Metanephros (tissue), 2 donors: ENCODE measurements at places on chromosomes 7 and 10. TPM values are rescaled to one million over a fixed set of nuclear protein-coding genes. Genes with fewer than 3 reads are reported as not detected.

SFMBT2 gene
- total RNA-seq, result 10.4 TPM

DEPP1 gene
- total RNA-seq, result 40.5 TPM

SAMD9 gene
- 7.4 TPM for total RNA-seq

RNF133 gene
- total RNA-seq, result 2.6 TPM

UPK3BL2 gene
- 17.8 TPM for total RNA-seq

TSC22D4 gene
- total RNA-seq, result 41.9 TPM

NPC1L1 gene
- total RNA-seq, result 1.2 TPM

PAPOLB gene
- total RNA-seq, result 0.18 TPM

PPP1R17 gene
- total RNA-seq, result not detected

HECTD2 gene
- 27.1 TPM for total RNA-seq

MSANTD7 gene
- total RNA-seq, result 16.6 TPM

BAMBI gene
- 32.5 TPM for total RNA-seq

CDK14 gene
- 69.2 TPM for total RNA-seq
